ENCODE measurements at places on chromosomes 3 and 15.

- DNase-seq = no peak
Measured at GRCh38 chr3:62548528-62549205, 175.3 kb upstream of the FEZF2 start.

DNA sequence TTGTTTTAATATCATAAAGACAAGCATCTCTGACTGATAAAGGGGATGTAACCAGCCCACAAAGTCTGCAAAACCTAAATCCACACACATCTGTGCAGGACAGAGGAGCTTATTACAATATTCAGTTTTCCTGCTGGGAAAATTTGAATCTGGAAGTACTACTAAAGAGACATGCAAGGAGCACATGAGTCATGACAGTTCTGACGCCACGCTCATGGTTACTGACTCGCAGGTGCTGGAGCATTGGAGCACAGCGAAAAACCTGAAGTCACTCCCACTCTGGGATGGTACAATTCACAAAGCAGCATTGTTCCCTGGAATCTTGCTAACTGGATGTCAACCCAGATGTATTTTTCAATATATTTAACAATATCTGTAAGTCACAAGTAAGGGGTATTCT is 7.6 kb upstream of the ISL2 start:
- DNase-seq = no peak

GRCh38 chr15:80605591-80606150 is 89.4 kb upstream of the ABHD17C start:
- DNase-seq = no peak

- DNase-seq = no peak
Measured at GRCh38 chr3:63951492-63952247, 39.5 kb upstream of the SCAANT1 start.

GRCh38 chr15:73518180-73518862 is 75.4 kb downstream of the REC114 start:
- DNase-seq = no peak

- no peak for DNase-seq
Measured at GRCh38 chr15:77031376-77032050, 36.6 kb downstream of the PSTPIP1 start.

DNA sequence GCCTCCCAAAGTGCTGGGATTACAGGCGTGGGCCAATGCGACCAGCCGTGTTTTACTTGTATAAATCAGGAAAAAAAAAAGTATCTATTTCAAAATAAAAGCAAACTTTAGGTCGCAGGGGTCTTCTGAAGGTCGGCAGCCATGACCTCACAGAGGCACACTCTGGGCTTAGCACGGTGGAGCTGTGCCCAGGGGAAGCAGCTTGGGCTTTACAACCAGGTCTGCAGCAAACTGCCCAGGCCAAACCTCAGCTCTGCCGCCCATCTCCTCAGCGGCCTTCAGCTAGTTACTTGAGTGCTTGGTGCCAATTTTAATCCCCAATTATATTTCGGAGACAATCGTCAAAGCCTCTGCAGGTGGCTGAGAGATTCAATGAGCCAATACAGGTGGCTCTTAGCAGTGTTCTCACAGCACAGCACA is 30.1 kb downstream of the ZDHHC19 start:
- no peak for DNase-seq

DNA sequence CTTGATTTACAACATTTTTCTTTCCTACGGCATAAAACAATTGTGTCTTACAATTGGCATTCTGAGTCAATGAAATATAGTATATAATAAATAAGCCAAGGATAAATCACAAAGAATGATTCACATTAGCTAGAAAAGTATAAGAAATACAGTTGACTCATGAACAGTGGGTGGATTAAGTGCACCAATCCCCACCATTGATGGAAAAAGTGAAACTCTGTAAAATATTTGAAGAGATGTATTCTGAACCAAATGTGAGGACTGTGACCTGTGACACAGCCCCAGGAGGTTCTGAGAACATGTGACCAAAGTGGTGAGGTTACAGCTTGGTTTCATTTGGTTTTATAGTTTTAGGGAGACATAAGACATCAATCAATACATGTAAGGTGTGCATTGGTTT is 227.5 kb downstream of the ALCAM start:
- no peak for DNase-seq

GRCh38 chr3:133383175-133383574 is 16.7 kb upstream of the BFSP2 start:
- no peak for DNase-seq

GRCh38 chr15:87871731-87872320 is 384.7 kb downstream of the NTRK3 start:
- DNase-seq = no peak

DNA sequence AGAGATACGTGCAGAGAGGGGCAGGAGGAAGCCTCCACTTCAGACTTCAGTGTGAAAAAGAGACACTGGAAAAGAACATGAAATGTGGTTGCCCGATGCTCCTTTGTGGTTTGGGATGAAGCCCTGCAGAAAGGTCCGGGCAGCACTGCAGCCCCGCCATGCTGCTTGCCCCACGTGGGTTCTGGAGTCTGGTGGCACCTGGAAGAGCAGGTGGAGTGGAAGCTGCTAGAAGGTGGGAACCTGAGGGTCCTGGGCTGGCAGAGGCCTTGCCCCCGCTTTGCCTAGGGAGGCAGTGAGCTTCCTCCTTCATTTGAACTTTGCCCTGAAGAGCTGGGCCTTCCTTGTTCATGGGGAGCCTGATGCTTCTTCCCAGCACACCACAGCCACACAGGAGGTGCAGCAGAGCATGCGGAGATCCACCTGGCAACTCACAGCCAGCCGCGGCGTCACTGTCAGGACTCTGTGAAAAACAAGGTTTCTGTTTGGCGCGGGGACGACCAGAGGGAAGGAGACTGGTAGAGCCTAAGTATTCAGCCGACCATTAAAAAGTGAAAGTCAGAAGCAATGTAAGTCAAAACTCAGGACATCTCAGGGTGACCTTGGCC is 59.0 kb downstream of the APBA2 start:
- DNase-seq = no peak

GRCh38 chr3:168186293-168186983 is 90.7 kb upstream of the GOLIM4 start:
- DNase-seq = no peak

GRCh38 chr3:105322570-105323273 is 44.0 kb upstream of the ALCAM start:
- no peak for DNase-seq

Measured in T47D (cell line).